Gastrocnemius medialis (tissue), 4 donors: ENCODE measurements at places on chromosomes 12 and 14.

GRCh38 chr12:110073049-110073831, 24.9 kb upstream of the C12orf76 start:
- H3K27ac ChIP-seq, result no peak overlapping the region
- peak overlapping the region; percentile 45 for H3K4me3 ChIP-seq
- no peaks in the 10 kb centered on the region for H3K4me1 ChIP-seq
- H3K36me3 ChIP-seq, result no peaks in the 10 kb centered on the region
- DNase-seq, result no peak

GRCh38 chr14:90034835-90035525, 26.8 kb upstream of the KCNK13 start:
- no peaks in the 10 kb centered on the region for H3K4me1 ChIP-seq
- no peak overlapping the region for H3K4me3 ChIP-seq
- no peak for DNase-seq
- no peaks in the 10 kb centered on the region for H3K27me3 ChIP-seq
- peaks cover 24% of the 10 kb centered on the region for H3K36me3 ChIP-seq
- H3K27ac ChIP-seq, result no peak overlapping the region

- peak; percentile 38 for DNase-seq
- peaks cover 30% of the 10 kb centered on the region for H3K4me1 ChIP-seq
- H3K27ac ChIP-seq, result peak overlapping the region; percentile 57
- no peak overlapping the region for H3K4me3 ChIP-seq
- H3K27me3 ChIP-seq, result no peaks in the 10 kb centered on the region
These were observed 23.1 kb downstream of the EEA1 start for GRCh38 chr12:92905811-92906554.

DNA sequence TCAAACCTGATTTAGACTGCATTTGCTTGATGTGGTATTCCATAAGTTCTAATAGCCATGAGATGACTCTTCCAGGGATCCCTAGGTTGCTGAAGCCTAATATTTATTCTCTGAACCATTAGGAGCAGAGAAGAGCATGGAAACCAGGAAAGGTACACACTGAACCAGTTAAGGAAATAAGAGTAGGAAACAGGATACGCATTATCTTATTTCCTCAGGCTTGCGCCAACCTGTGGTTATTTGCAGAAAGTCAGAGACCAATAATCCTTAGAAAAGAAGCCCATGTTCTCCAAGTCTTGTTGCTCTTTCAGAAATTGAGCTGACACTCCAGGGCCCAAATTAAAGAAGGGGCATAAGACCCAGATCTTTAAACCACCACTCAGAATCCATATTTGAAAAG, 41.8 kb upstream of the SMUG1 start:
- peak overlapping the region; percentile 18 for H3K27ac ChIP-seq
- no peaks in the 10 kb centered on the region for H3K36me3 ChIP-seq
- no peak overlapping the region for H3K4me3 ChIP-seq

DNA sequence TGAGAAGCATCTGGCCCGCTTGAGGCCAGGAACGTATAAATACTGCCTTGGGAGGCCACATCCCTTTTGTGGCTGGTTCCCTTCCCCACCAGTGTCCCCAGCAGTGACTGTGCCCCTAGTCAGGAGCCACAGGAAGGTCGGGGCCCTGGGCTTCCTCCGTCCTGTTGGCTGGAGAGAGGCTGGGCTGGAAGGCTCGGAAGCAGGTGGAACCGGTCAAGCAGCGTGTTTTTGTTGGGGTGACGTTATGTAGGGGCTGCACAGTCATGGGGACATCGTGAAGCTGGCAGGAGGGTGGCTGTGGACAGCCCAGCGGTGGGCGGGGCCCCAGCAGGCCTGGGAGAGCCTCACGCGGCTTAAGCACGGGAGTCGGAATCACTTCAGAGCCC, 10.1 kb downstream of the XRCC3 start:
- peak overlapping the region; percentile 60 for H3K27ac ChIP-seq
- peaks cover 30% of the 10 kb centered on the region for H3K4me1 ChIP-seq
- no peak for DNase-seq
- H3K27me3 ChIP-seq, result no peaks in the 10 kb centered on the region
- no peaks in the 10 kb centered on the region for H3K36me3 ChIP-seq

- no peaks in the 10 kb centered on the region for H3K27me3 ChIP-seq
- DNase-seq, result no peak
- H3K36me3 ChIP-seq, result no peaks in the 10 kb centered on the region
- H3K4me1 ChIP-seq, result no peaks in the 10 kb centered on the region
These were observed 21.2 kb upstream of the BATF start for GRCh38 chr14:75501080-75501479.
